ENCODE measurements at places on chromosomes 4 and X. TPM values are rescaled to one million over a fixed set of nuclear protein-coding genes. Genes with fewer than 3 reads are reported as not detected.

TCP11X1 gene
- not detected for polyA plus RNA-seq

RAB28 gene
- 29.5 TPM for polyA plus RNA-seq

GRCh38 chrX:151873096-151873495, 39.6 kb upstream of the MAGEA4 start:
- DNase-seq = no peak

AGTR2 gene
- 1.6 TPM for polyA plus RNA-seq

All from right lung (tissue), 10 donors.